GDM1 (cell line): ENCODE measurements at places on chromosomes 12 and 14.

DNA sequence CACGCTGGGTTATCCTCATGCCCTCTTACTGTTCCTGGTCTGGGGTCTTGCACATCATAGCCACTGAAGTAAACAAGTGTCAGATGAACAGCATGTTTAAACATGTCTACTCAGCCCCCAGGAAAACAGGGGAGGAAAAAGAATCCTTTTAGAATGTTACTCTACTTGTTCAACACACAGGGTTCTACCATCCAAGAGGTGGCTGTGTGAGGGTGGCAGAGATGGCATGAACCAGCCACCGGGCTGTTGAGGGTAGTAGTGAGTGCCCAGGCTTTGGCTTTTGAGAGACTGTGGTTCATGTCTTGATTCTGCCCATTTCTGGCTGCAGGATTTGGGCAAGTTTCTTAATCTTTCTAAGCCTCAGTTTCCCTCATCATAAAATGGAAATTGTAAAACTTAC, 21.6 kb upstream of the CCND2 start:
- DNase-seq = no peak

DNA sequence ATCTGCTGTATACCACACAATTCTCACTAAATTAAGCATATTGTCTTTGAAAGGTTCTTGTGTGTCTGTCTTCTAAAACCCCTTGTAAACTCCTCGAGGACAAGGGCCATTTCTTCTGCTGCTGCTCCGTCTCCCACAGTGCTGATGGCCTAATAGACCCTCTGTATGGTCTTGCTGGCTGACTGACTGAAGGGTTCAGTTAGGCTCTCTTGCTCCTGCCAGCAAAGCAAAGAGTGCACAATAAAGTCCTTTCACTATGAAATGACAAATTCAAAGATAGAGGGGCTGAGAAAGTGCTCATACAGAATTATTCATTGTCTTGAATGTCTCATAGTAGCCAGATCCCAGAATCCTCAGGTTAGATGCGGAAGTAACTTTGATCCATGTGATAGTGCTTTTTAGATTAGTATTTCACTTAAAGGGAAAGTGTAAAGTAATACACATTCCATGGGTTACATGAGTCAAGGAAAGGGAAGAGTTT, 14.2 kb upstream of the RIOX1 start:
- no peak for DNase-seq

- no peak for DNase-seq
Observed at GRCh38 chr14:69797573-69798338, 715 bp upstream of the SLC10A1 start.

- DNase-seq = no peak
Observed at GRCh38 chr12:65597527-65597926, 226.8 kb upstream of the HMGA2 start.

DNA sequence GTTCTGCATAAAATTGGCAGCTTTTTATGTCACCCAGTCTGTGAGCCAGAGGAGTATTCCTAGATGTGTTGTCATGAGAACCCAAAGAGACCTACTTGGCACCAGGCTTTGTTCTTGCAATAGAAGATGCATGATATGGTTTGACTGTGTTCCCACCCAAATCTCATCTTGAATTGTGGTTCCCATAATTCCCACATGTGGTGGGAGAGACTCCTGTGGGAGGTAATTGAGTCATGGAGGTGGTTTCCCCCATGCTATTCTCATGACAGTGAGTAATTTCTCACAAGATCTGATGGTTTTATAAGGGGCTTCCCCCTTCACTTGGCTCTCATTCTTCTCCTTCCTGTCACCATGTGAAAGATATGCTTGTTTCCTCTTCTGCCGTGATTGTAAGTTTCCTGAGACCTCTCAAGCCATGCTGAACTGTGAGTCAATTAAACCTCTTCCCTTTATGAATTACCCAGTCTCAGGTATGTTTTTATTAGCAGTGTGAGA, 572.0 kb upstream of the ATP2B1 start:
- no peak for DNase-seq

GRCh38 chr12:31118347-31119191, 44.9 kb downstream of the DDX11 start:
- DNase-seq = no peak

GRCh38 chr12:2733493-2734355, 61.0 kb upstream of the FKBP4 start:
- DNase-seq = peak; percentile 47

GRCh38 chr12:122724641-122725243, 5.9 kb downstream of the HCAR1 start:
- DNase-seq = no peak

DNA sequence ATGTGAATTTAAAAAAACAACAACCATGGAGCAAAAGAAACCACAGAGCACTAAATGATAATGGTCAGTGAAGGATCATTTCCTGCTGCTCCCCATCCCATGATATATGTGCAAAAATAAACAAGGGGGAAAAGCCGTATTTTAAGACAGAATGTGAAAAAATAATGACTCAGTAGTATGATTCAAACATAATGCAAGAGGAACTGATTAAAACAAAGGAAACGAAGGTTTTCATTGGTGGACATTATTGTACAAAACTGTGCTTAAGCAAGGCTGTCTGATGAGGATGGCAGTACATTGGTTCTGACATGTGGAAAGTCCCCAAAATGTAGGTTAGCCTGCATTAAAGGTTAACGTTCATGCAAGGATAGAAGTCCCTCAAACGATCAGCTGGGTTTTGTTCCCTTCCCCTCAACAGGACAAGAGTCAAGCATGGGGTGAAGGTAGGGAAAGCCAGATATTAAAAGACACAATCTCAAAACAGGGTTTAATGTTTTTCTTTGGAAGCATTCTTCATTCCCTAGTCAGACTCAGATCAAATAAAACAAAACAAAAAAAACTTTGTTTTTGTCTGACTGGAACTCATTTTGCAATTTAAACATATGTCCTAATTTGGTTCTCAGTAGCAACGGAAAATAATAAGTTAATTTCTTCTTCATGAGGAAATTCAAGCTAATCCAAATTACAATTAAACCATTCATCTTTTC, 26.3 kb upstream of the PTGDR start:
- no peak for DNase-seq

- DNase-seq = no peak
Observed at GRCh38 chr12:42498549-42499247, 90.8 kb downstream of the PRICKLE1 start.

- DNase-seq = no peak
Observed at GRCh38 chr12:3376779-3377455, 114.1 kb upstream of the PRMT8 start.

- no peak for DNase-seq
Observed at GRCh38 chr12:130155416-130156073, 6.7 kb upstream of the FZD10 start.

- no peak for DNase-seq
Observed at GRCh38 chr12:65725376-65725775, 98.9 kb upstream of the HMGA2 start.

DNA sequence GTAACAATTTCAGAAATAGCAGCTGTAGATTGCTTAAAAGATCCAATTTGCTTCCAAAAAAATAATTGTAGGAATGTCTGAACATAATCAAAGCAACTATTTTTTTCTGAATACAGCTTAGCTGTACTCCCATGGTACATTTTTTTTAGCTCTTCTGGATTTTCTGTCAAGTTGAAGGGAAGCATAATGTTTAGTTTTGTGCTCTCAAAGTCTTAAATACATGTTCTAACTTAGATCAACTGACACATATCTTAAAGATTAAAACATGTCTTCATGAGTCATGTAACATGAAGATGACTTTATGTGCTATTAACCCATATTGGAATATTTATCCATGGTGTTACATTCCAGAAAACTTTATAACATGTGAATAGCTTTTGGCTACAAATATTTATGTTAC, 255.7 kb downstream of the BTG1 start:
- no peak for DNase-seq

DNA sequence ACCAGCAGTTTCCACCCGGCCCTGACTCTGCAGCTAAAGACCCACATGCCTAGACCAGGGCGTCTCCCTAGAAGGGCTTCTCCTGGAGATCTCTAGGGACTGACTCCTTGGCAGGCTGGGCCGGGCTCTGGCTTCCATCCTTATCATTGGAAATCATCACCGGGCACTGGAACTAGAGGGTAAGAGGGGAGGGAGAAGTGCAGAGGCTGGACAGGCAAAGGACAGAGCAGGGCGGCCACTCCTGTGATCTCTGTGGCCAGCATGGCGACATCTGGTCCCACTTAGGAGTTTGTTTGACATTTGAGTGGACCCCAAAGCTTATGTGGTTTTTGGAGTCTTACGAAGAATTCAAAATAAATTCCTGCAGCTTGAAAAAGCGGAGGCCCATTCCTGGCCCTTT, 7.1 kb downstream of the LTBP2 start:
- no peak for DNase-seq

DNA sequence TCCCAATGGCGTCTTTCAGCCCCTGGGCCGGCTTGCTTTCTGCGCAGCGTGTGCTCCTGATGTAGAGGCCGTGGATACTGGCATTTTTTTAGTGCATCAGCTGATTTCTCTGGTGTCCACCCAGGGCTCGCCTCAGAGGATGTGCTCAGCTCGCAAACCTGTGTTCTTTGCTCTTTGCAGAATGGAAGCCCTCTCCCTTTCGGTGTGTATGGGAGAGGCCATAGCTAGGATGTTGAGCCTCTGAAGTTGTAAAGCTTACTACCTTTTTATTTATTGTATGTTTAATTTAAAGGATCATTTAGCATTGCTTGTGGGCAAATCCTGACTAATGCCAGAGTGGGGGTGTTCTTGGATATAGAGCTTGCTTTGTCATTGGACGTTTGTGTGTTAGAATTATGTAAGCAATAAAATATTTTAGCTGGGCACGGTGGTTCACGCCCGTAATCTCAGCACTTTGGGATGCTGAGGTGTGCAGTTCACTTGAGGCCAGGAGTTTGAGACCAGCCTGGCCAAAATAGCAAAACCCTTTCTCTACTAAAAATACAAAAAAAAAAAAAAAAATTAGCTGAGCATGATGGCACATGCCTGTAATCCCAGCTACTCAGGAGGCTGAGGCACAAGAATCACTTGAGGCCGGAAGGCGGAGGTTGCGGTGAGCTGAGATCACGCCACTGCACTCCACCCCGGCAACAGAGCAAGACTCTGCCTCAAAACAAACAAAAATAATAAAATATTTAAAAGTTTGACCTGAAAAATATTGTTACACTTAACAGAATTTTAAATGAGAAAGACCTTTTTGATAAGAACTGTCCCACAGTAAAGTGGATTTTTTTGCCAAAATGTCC, 52.6 kb upstream of the MMP17 start:
- DNase-seq = no peak

DNA sequence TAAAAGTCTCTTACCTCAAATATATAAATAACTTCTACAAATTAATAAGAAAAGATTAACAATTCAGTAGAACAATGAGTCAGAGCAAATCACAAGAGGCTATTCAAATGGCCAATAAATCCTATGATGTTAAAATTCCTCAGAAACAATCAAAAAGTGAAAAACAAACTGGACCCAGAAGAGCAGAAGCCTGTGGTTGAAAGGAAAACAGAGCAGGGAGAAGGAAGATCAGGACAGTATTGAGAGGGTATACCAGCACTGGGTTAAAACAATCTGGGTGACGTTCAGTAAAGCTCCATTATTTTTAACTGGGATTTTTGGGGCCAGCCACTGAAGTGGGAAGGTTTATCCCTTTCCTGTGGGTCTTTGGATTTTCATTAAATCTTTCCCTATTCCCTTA, 39.7 kb upstream of the PCED1B start:
- no peak for DNase-seq

- no peak for DNase-seq
Observed at GRCh38 chr12:28232211-28232928, 42.1 kb downstream of the CCDC91 start.

DNA sequence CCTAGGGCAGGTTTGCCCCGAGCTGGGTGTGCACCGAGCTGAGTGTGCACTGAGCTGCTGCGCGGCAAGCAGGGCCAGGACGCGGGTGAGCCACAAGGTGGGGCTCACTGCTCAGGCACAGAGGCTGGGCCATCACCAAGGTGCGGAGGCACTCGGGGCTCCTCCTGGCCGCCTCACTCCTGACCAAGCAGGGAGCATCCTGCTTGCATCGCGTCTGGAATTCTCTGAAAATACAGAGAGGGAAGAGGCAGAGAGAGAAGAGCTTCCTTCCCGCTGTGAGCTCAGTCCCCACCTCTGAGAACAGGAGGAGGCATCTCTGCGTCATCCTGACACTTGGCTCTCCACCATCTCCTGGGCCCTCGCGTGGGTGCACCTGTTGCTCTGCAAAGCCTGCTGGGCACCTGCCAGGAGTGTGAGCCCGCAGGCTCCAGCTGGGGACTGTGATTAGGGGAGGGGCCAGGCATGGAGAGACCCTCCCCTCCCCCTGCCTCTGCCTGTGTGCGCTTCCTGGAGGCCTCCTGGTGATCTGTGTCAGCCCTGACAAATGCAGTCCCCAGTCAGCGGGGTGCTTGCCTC, 116.3 kb downstream of the GLT1D1 start:
- no peak for DNase-seq

- DNase-seq = no peak
Observed at GRCh38 chr12:100993916-100994450, 199.4 kb downstream of the ANO4 start.

GRCh38 chr12:112900298-112901145, 6.2 kb upstream of the OAS1 start:
- peak; percentile 41 for DNase-seq

- DNase-seq = no peak
Observed at GRCh38 chr12:102917026-102917787, at the start of gene PAH. Gene PAH (minus strand): TSS chr12:102917244. CDS start chr12:102917130, 114 bp downstream.

DNA sequence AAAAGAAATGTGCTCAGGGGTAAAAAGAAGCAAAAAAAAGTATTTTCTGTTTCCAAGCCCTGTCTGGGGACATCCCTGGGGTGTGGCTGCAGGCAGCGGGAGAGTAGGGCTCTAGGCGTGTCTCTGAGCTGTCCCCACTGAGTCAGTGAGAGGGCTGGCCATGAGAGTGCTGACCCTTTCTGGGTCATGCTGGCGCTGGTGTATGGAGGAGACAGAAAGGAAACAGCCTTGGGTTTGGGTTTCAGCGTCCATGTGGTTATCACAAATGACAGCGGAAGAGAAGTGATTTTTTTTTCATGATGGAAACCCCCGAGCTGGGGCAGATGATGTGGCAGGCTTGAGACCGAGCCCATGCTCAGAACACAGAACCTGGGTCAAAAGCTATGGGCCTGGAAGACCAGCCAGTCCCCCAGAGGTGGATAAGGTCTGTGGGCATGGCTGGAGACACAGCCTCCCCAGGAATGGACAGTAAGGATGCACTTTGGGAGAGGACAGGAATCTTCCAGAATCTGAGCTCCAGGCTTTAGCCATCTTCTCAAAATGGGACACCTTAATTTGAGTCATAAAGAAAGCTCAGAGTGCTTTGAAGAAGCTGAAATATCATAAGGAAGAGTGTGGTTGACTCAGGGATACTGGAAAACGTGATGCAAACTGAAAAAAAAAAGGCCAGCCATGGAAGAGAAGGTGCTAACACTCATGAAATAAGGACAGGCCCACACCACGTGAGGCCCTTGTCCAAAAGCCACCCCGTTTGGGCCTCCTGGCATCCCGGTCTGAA, 36.2 kb downstream of the SYNE3 start:
- DNase-seq = no peak

DNA sequence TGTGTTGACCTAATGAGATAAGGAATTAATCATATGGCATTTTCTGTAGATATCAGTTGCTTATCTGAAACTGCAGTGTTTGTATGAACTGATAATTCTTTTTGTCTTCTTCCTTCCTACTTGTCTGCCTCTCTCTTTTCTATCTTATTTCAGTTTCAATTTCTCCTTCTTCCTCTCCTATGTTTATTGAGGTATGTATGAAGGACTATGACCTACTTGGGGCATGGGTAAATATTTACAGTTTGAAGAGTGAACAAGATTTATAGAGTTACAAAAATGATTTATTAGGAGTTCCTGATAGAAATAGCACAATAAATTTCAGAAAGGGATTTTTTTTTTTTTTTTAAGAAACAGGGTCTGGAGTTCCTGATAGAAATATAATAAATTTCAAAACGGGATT, 88.7 kb upstream of the MUCL1 start:
- DNase-seq = no peak
